ENCODE measurements at places on chromosomes 3 and 15.

- ATAC-seq, result no peak
These were observed 1.8 kb upstream of the ABTB1 start for GRCh38 chr3:127670761-127671522.

- no peak for ATAC-seq
These were observed 144.3 kb downstream of the EEFSEC start for GRCh38 chr3:128297401-128298138.

- ATAC-seq, result no peak
These were observed 49.4 kb upstream of the SLCO2A1 start for GRCh38 chr3:134079111-134079547.

- ATAC-seq, result no peak
These were observed 108.8 kb upstream of the CCDC54 start for GRCh38 chr3:107268469-107268868.

GRCh38 chr3:69189487-69189886 is 67.1 kb upstream of the LMOD3 start:
- no peak for ATAC-seq

DNA sequence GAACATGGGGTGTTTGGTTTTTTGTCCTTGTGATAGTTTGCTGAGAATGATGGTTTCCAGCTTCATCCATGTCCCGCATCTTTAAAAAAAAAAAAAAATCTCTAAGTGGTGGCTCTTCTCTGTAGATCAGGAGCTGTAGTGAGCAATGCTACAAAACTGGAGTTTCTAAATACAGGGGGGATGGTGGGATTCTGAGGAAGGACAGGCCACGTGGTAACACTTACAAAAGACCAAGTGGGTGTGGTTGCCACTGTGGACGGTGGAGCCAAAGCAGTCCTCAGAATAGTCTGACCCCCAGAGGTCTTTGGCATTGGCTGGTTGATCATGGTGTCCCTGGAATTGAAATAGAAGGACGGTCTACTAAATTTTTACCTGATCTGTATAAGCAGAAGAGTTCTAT is 7.7 kb downstream of the CCRL2 start:
- no peak for ATAC-seq

DNA sequence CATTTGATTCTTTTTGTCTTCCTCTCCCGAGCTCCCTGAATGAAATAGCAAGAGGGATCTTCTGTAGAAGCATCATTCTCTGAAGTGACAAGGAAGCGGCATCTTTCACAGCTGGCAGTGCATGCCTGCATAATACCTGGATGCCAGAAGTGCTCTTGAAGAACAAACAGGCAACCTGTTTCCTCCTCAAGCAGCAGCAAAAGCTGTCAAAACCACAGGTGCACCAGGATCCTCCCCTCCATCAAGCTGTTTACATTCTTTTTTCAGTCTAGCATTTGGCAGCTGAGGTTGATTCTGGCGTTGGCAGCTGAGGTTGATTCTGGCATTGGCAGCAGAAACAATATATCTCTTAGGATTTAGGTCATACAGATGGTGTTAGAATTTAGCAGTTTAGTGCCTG is 979.0 kb downstream of the TUSC7 start:
- no peak for ATAC-seq

DNA sequence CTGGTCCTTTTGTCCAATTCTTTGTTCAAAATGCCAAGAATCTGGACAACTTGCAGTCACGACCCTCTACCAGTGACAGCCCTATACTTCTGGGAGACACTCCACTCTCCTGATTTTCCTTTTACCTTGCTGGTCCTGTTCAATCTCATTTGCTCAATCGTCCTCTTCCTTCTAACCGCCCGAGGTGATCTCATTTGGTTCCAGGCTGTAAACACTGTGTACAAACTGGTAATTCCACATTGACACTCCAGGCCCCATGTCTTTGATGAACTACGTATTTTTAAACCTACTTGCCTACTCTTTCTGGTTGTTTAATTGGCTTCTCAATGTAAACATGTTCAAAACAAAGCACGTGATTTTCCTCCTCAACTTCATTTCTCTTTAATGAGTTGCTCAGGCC is 23.7 kb upstream of the C3orf49 start:
- no peak for ATAC-seq

- no peak for ATAC-seq
These were observed 1062.2 kb upstream of the EPHA6 start for GRCh38 chr3:95752199-95752598.

DNA sequence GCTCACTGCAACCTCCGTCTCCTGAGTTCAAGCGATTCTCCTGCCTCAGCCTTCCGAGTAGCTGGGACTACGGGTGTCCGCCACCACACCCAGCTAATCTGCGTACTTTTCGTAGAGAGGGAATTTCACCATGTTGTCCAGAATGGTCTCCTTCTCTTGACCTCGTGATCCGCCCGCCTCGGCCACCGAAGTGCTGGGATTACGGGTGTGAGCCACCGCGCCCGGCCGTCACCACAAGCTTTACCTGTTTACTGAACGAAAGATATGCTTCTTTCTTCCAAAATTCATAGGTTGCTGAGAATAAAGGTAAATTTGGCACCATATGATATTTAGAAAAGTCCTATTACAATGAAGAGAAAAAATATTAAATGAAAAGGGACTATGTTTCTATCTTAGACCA is 333.5 kb upstream of the EPHA6 start:
- ATAC-seq, result no peak

- ATAC-seq, result no peak
These were observed 23.7 kb upstream of the PRTG start for GRCh38 chr15:55766676-55767075.

DNA sequence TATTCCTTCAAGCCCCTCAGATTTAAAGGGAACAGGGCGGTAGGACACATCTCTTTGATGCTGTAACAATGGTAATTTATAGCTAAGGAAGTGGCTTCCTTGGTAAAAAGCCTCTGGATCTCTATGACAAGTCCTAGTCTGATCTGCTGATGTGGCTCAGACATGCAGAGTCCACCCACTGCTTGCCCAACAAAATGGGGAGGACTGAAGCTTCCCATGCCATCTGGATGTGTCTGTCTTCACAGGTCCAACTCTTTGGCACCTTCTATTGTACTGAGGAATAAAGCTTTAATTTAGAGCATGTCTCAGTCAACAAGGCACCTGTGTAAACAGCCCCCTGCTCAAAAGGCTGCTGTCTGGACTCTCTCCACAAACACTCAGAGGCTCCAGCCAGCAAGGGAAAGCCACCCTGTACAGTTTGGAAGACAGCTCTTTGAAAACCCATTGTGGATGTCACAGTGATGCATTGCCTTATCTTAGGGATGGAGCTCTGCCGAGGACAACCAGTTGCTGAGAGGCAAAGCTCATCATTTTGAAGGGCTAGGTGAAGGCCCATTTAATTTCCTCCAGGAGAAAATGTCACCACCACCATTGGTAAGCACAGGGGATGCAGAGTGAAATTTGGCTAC is 348.6 kb upstream of the GRM7 start:
- peak; percentile 53 for ATAC-seq

GRCh38 chr3:24684506-24685023 is 189.9 kb upstream of the THRB start:
- ATAC-seq, result no peak

- ATAC-seq, result no peak
These were observed 127.7 kb upstream of the SAMMSON start for GRCh38 chr3:69871868-69872267.

- ATAC-seq, result no peak
These were observed 226.9 kb downstream of the CACNA2D3 start for GRCh38 chr3:54349231-54349652.

DNA sequence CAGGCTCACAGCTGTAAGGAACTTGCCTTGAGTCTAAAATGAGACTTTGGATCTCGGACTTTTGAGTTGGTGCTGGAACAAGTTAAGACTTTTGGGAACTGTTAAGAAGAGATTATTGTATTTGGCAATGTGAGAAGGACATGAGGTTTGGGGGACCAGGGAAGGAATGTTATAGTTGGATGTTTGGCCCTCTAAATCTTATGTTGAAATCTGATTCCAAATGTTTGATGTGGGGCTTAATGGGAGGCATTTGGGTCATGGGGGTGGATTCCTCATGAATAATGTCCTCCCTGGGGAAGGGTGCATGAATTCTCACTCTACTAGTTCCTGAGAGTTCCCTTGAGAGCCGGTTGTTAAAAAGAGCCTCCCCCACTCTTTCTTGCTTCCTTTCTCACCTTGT is 18.5 kb upstream of the CHCHD6 start:
- ATAC-seq, result no peak

DNA sequence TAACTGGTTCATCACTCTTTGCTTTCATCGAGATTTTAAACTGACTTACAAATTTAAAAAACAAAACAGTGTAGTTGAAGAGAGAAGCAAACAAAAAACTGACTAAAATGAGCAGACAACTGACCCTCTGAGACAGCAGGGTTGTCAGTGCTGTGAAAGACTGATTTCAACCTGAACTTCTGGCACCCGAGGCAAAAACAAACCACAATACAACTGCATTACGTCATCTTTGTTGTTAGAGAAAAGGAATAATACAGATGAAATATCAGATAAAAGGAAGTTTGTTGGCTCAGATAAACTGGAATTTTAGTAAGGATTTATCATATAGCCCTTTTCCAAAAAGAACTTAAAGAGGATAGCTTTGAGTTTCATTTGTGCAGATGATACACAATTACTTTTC is 51.1 kb downstream of the PARP15 start:
- no peak for ATAC-seq

DNA sequence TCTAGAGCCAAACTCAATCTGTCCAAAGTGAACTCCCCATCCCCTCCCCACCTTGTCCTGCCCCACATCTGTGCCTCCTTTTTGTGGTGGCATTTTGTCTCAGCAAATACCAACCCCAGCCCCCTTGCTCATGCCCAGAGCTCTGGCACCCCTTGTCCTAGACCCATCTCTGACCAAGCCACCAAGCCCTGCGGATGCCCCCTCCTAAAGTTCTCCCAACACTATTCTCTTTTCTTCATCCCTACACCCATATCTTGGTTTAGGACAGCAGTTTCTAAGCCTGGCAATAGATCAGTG is 17.7 kb downstream of the ACAA1 start:
- ATAC-seq, result no peak

GRCh38 chr15:60752973-60753720 is 274.2 kb upstream of the ICE2 start:
- no peak for ATAC-seq

DNA sequence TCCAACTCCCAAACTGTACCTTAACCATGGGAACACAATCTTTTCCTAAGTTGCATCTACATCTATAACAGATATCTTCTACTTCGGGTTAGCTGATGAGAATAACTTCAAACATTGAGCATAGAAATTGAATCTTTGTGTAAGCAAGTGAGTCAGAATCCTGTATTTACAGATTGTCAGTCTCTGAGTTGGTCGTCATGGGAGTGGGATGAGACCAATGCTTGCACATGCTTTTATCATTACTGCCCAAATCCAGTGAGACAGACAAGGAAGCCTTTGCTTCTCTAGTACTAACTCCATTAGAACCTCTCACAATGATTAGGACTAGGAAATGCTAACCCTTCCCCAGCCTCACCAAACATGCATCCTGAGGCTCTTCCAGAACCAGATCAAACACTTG is 587.1 kb upstream of the ZNF717 start:
- ATAC-seq, result no peak

DNA sequence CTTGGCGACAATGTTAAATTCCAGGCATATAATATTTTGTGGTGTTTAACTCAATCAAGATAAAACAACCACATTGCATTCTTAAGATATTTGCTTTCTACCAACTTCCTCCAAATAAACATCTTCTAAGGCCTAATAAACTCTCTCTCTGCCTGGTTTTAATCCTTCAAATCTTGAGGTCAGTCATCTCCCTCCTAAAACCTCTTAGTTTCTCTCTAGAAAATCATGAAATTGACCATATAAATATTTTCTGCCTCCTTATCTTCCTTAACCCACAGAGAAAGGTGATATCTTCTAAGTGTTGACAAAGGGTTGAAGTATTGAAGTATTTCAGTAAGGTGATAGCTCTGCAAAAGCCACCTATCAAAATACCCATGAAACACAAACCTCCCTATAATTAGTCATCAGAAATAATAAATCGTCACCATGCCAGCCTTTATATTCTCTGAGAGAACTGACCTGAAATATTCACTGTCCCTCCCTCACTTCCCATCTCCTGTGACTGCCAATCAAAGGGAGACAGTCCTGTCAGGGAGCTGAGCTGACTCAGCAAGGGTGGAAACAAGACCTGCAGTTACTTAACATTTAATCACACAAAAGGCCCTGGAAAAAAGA is 1261.1 kb downstream of the ROBO1 start:
- no peak for ATAC-seq

DNA sequence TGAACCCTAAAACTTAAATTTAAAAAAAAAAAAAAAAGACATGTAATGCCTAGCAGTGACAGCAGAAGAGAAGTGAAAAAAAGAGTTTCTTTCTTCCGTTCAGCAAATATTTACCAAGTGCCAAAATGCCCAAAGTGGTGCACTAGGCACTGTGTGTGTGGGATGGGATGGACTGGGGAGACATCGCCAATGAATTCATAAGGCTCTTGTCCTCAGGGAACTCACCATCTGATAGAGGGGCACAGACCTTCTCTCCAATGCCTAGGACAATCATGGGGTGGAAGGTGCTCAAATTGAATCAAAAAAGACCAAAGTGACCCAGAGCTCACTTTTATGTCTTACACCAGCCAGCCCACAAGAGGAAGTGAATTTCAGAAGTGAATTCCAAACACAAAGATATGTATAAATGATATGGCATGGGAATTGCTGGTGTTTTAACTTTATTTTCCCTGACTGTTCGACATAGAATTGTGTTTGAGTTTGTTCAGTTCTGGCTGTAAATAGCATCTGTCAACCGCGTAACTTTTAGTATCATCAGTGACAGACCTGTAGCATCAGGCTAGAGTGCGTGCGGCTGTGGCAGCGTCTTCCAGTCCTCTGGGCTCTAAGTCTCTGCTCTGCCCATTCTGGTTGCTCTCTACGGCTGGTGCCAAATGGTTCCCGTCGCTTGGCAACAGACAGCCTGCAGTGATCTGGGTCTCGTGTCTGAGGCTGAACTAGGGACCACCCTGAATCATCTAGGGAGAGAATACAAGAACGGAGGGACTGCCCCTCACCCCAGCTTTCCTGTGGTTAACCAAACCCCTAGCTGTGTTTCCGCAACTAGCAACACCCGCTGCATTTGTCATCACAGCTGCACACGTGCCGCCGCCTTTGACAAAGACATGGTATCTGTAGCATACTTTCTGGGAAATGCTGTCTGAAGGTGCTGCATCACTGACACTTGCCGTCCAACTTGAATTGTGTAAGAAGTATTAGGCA is 154.0 kb upstream of the THBS1 start:
- peak; percentile 85 for ATAC-seq

GRCh38 chr15:39304201-39304841 is 276.6 kb upstream of the THBS1 start:
- peak; percentile 16 for ATAC-seq
